ENCODE measurements at places on chromosomes 13 and 19.

- no peak for DNase-seq
Measured at GRCh38 chr19:1394252-1395193, 6.8 kb downstream of the GAMT start.

DNA sequence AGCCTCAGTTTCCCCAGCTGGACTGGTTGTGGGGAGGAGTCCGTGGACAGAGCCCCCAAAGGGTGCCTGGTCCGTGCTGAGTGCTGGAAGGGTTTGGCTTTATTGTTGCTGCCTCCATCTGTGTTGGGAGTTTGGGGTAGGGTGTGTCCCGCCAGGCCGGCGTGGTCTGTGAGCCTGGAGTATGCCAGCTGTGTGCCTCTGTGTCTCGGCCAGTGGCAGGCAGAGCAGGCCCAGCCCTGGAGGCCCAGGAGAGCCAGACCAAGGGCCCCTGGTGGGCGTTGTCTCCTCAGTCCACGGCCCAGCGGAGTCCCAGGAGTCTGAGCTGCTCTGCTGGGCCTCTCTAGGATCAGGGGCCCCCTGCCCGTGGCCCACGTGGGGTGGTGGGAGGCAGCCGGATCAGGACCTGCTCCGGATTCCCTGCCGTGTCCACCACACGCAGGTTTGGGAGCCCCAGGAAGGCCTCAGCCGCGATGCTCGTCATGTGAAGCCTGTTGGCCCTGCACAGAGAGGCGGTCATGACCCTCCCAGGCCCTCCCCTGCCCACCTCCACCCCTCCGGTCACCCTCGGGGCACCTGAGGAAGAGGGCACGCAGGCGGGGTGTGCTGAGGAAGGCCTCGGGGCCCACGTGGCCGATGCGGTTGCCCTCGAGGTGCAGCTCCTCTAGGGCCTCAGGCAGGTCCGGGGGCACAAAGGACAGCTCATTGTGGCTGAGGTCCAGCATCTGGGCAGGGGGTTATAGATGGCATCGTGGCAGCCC lies 6.6 kb downstream of the PODNL1 start:
- DNase-seq = no peak

DNA sequence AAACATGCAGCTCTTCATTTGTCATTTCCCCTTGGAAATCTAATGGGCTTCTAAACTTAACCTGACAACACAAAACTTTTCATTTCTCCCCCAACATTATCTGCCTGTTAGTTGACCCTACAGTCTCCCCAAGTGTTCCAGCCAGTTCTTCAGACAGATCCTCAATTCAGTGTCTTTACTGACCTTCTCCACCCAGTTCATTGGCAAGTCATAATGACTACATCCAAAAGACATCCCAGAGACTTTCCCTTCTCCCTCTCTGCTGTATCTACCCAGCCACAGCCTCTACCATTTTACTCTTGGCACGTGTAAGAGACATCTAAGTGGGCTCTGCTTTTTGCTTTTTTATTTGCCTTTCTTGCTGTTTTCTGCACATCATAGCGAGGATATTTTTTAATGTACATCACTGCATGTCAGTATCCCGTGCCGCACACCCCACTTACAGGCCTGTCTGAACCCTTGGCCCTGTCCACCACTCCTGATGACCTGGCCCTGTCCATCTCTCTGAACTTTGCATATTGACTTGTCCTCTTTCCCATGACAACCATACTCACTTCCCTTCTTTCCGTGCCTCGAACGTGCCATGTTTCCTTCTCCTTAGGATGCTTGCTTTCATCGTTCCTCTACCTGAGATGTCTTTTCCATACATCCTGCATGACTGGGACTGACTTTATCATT lies 391.9 kb downstream of the IRS2 start:
- DNase-seq = no peak

DNA sequence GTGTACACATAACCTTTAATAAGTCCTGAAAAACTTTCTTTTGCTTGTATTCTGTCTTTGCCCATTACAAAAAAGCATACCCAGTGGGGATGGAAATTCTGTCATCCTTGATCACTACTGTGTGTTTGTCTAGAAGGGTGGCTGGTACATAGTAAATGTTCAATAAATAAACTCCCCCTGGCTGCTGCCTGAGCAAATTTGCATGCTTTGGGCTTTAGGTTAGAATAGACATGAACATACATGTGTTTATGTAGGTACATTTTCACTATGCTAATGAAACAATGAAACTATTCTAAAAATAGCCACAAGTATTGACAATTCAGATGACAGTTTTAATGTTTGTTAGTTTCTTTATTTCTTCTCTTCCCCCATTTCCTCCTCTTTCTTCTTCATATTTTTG lies 36.1 kb downstream of the TNFSF13B start:
- no peak for DNase-seq

DNA sequence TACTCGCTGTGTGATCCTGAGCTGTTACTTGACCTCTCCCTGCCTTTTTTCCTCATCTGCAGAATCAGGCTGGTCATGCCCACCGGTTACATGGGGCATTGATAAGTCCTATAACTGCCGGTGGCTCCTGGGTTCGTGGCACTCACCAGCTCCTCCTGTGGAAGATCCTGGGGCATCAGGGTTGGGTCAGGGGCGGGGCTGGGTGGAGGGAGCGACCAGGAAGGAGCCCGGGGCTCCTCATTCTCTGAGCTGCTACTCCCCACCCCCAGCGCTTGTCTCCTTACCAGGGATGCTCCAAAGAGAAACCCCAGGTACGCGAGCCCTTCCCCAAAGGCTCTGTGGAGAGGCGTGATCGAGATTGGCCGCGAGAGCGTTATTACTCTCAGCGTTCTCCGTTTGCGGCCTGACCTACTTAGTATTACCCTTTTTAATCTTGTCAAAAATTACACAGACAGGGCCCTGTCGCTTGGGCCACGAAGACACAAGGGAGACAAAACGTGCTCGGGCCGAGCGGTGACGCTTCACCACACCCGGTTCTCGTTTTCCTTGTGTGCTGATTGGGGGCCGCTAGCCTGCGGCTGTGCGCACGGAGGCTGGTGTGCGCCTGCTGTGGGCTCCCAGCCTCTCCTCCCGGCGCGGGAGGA lies 10.7 kb downstream of the HDGFL2 start:
- DNase-seq = no peak

GRCh38 chr13:70729369-70729768 lies 621.1 kb upstream of the KLHL1 start:
- DNase-seq = no peak

- no peak for DNase-seq
Measured at GRCh38 chr13:28559636-28560259, 64.8 kb upstream of the FLT1 start.

DNA sequence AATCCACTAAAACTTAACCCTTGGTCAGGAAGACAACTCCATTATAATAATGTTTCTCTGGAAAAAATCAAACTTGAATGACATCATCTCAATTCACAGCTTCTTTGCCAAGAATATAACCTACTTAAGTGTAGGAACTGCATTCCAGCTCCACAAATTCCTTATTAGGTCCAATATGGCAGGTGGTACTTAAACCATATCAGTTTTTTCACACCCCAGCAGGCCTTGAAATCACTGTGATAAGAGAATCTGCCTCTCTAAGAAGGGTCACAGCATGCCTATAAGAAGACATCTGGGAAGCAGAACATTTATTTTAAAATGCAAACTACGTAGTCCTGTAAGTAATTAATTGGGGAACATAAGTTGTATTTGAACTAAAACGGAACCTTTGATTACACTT lies 687.8 kb downstream of the DIAPH3 start:
- no peak for DNase-seq

- DNase-seq = peak; percentile 71
Measured at GRCh38 chr19:40305403-40305802, 20.3 kb upstream of the AKT2 start.

DNA sequence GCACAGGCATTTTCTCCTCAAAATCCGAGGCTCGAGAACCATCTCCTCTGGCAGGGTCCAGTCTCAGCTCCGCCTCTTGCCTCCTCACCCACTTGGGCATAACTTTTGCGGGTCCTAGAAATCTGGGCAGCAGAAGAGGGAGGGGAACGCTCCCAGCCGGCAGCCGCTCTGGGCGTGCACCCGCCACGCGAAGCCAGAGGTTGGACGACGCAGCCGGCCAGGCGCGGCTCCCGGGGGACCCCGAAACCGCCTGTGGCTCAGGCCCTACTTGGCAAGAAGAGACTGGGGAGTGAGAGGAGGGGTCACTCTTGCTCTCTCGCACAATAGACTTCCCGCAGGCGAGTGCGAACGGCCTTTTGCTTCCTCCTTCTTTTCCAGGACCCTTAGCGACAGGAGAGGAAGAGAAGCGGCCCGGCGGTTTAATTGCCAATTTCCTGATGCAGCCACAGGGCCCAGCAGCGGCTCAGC lies 6.0 kb upstream of the SOX1 start:
- no peak for DNase-seq

DNA sequence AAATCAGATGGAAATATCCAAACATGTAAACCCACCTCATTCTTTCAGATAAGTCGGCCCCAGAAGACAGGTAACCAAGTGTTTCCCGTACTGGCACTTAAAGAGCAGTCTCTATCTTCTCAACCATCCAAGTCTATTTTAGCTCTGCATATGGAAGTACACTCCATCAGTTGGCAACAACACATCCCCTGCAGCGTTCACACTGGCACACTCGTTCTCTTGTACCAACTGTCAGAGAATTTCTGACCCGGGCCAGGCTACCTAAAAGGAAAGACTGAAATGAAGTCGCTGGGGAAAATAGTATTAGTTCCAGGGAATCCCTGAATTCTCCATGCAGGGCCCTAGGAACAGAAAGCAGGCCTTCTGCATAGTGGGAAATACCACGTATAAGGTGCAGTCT lies 109.3 kb downstream of the RXFP2 start:
- DNase-seq = no peak

- no peak for DNase-seq
Measured at GRCh38 chr13:38202740-38203139, 146.9 kb upstream of the UFM1 start.
